ENCODE measurements at places on chromosomes 2 and 18. TPM values are rescaled to one million over a fixed set of nuclear protein-coding genes. Genes with fewer than 3 reads are reported as not detected.

Gene SERPINB12
- total RNA-seq: not detected

Gene LCT
- 0.34 TPM for total RNA-seq

Gene SETBP1
- 3.9 TPM for total RNA-seq

Gene RAPGEF4
- 0.33 TPM for total RNA-seq

Gene LINC00305
- total RNA-seq: not detected

Gene GKN2
- total RNA-seq: not detected

GRCh38 chr2:75268112-75268511, 68.8 kb upstream of the TACR1 start:
- H3K27ac ChIP-seq: no peak overlapping the region
- peaks cover 21% of the 10 kb centered on the region for H3K36me3 ChIP-seq
- no peaks in the 10 kb centered on the region for H3K27me3 ChIP-seq
- no peak for DNase-seq
- no peaks in the 10 kb centered on the region for H3K4me1 ChIP-seq
- H3K4me3 ChIP-seq: no peak overlapping the region

DNA sequence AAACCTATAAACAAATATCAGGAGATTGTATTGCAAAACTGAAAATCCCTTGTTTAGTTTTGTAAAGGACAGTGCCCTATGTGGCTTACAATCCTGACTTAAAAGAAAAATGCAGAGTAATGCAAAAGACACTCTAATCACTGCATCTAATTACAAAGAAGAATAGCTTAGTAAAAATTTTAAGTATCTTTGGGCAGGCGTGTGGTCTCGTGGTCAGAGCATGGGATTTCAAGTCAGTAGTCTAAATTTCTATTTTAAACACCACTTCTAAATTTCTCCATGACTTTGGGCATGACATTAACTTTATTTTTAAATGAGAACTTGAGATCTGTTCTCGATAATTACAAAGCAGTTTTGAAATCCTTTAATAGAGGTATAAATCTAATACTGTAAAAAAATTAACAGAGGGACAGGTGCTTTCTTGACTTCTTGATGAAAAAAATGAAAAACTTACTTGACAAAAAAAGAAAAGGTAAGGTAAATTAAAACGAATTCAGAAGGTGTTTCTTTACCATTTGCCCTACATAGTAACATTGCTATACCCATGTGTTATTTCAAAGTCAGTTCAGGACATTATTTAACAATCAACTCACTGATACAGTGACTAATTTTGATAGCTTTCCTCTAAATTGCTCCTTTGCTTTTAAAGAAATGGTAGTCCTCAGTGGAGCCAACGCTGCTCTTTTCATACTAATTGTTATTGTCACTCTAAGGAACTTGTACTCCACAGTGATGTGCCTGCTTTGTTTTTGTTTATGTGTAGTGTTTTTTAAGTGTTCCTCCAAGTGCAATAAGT, 17.6 kb upstream of the FTCDNL1 start:
- H3K4me1 ChIP-seq: no peaks in the 10 kb centered on the region
- H3K27me3 ChIP-seq: peaks cover 27% of the 10 kb centered on the region
- H3K27ac ChIP-seq: no peak overlapping the region
- DNase-seq: no peak
- no peaks in the 10 kb centered on the region for H3K36me3 ChIP-seq

- no peaks in the 10 kb centered on the region for H3K36me3 ChIP-seq
- peaks cover 4% of the 10 kb centered on the region for H3K27me3 ChIP-seq
- H3K4me3 ChIP-seq: no peak overlapping the region
- DNase-seq: no peak
- H3K27ac ChIP-seq: no peak overlapping the region
Observed at GRCh38 chr2:88829607-88830463, 138.4 kb downstream of the RPIA start.

- no peak overlapping the region for H3K4me3 ChIP-seq
- H3K27ac ChIP-seq: no peak overlapping the region
- H3K4me1 ChIP-seq: no peaks in the 10 kb centered on the region
- DNase-seq: no peak
Observed at GRCh38 chr2:13822365-13822764, 810.2 kb upstream of the LRATD1 start.

- H3K36me3 ChIP-seq: peaks cover 41% of the 10 kb centered on the region
- H3K27ac ChIP-seq: no peak overlapping the region
- H3K4me1 ChIP-seq: no peaks in the 10 kb centered on the region
- no peaks in the 10 kb centered on the region for H3K27me3 ChIP-seq
Observed at GRCh38 chr18:79755496-79756142, 42.1 kb upstream of the KCNG2 start.

- H3K27me3 ChIP-seq: no peaks in the 10 kb centered on the region
- H3K36me3 ChIP-seq: peaks cover 12% of the 10 kb centered on the region
- peaks cover 2% of the 10 kb centered on the region for H3K4me1 ChIP-seq
- DNase-seq: no peak
- no peak overlapping the region for H3K4me3 ChIP-seq
Observed at GRCh38 chr2:43363120-43363519, 136.7 kb upstream of the ZFP36L2 start.

All from activated naive CD8-positive, alpha-beta T cell treated with anti-CD3 and anti-CD28 coated beads for 36 hours (primary cell).